ENCODE measurements at places on chromosomes 4 and X.

GRCh38 chr4:55089916-55090315, 35.5 kb downstream of the KDR start:
- no peak for DNase-seq

GRCh38 chr4:28621591-28621990, 1761.0 kb downstream of the STIM2 start:
- DNase-seq, result no peak

DNA sequence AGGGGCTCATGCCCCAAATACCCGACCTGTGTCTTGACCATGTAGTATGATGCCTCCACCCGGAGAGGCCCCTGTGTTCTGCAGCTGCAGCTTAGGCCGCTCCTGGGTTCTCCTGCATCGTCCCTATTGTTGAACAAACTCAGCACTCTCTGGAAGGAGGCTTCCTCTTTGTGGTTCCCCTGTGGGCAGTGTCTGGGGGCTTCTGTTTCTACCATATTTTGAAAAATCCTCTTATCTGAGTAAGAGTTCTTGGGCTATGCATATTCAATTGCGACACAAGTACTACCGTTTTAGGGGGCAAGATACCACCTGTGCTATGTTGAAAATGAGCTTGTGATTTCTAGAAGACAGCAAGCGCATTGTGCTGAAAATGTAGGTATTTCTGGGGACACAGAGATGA, 276.6 kb downstream of the DHRSX start:
- no peak for DNase-seq

GRCh38 chr4:136634121-136634520, 898.2 kb downstream of the PCDH18 start:
- no peak for DNase-seq

GRCh38 chr4:95215991-95216605, 332.7 kb downstream of the UNC5C start:
- DNase-seq, result no peak

DNA sequence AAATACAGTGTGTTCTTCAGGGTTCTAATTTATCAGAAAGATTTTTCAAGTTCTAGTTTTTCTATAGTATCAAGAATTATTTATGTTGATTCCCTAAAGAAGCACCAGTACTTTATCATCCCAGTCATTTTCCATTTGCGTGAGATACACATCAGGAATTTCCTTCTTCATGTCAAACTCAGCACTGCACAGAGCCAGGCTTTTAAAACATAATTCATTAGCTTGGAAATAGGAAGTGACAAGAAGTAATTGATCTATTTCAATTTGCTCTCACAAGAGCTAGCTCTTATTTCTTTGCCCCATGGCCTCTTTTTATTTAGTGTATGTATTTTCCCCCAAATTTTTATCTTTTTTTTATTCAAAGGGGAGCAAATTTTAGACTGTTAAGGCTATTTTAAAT, 13.0 kb upstream of the SLC10A4 start:
- no peak for DNase-seq

DNA sequence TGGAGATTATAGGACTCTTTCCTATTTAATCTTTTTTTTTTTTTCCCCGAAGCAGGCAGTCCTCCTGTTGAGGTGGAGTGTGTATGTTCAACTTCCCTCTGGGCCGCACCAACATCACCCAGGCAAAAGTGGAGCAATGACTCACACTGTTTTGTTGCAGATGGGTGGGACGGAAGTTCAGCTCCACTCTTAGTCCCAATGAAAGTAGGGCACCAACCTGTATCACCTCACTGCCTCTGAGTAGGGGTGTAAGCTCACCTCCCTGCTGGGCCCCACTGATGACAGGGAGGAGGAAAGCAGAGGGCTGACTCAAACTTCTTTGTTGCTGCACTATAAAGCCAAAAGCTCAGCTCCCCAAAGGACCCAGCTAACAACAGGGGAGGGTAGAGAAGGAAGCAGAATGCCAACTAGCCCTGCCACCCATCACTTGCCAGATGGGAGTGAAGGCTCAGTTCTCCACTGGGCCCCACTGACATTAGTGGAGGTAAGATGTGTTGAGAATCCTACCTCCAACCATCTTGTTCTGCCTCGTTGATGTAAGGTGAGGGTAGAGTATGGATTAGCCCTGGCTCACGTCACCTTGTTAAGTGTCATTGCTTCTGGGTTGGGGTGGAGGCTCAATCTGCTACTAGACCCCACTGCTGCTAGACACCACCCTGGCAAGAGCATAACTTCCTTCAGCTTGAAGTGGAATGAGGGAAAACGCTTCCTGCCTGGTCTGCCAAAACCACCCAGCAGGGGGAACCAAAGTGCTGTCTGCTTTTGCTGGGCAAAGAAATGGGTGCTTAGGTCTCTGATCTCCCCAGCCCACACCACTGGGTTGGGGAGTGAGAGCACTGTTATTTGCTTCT, 14.1 kb downstream of the RPS6KA3 start:
- peak; percentile 78 for DNase-seq

DNA sequence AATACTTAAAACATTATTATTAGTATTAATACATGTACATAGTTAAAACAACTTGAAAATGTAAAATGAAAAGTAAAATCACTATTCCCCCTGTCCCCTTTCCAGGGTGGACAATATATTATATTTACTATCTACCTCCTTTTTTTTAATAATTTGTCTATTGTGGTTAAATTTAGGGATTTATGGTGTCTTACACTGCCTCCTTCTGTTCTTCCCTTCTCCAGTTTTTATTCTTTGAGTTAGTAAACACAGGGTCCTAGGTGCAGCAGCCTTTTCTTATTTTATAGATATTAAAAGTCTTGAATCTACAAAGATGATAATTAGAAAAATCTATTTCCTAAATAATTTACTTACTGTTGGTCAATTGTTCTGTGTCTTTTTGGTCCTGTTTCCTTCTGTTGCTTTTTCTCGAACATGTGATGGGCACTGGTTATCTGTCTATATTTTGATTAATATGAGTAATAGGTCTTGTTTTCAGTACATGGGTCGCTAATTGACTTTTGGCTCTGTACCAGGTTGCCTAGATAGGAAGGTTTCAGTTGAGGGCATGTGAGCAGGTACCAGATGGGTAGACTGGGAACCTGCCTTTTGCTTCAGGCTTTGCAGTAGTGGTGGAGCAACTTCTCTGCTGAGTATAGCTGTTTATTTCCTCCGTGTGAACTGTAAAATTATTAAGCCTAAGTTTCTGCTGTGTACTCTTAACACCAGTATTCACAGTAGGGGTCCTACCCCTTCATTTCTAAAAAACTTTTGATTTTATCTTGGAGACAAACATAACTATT, 1.1 kb downstream of the NUDT9 start:
- no peak for DNase-seq

GRCh38 chr4:187118602-187119120, 395.0 kb upstream of the FAT1 start:
- DNase-seq, result no peak

DNA sequence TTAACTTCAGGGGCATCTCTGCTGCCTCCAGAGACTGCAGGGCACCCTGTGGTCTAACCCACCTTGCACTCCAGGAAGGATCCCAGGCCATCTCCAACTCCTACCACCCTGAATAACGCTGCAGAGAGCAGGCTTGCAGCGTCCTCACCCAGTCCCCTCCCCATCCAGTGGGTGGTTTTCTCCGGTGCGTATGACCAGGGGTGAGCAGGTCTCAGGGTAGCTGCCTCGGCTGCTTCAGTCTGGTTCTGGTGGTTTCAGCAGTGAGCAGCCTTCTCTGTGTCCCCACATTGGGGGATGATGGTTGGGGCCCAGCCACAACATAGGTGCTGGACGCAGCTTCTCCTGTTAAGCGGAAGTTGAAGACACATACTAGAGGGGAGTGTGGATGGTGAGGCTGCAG, 38.6 kb upstream of the SORCS2 start:
- no peak for DNase-seq

DNA sequence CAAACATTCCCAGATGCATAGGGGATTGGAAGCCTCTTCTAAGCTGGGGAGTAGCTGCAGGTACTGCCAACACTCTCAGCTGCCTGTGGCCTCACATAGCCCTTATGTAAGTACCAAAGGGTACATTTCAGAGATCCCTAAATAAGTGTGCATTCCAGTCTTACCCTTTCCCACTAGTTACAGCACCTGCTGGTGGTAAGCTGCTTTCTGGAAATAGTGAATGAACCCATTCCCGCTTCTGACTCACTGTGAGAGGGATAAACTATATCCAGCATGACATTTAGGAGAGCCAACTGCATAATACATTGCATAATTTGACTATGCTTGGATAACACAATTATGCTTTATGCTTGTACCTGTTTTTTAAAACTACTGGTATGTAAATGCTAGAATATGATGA, 149.0 kb downstream of the FAM13A start:
- no peak for DNase-seq

DNA sequence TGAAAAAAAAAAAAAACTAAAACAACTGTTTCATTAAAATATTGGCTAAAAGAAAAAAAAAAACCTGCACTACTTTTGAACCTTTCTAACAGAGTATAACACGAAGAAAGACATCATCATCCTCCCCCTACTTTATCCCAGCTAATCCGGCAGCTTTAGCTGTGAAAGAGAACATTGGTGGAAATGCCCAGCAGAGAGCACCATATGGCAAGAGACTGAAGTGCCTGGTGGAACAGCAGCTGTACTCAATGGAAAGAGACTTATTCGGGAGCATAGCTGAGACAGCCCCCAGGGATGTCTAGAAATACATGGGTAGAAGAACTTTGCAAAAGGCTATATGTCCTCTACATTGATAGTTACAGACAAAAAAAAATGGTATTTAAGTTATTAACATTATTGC, 30.3 kb downstream of the STPG2 start:
- DNase-seq, result no peak

- no peak for DNase-seq
Measured at GRCh38 chr4:26346203-26346620, 25.4 kb downstream of the RBPJ start.

GRCh38 chr4:99389606-99390005, 37.1 kb upstream of the ADH1C start:
- DNase-seq, result no peak

- no peak for DNase-seq
Measured at GRCh38 chr4:184355111-184355604, 119.2 kb downstream of the IRF2 start.

DNA sequence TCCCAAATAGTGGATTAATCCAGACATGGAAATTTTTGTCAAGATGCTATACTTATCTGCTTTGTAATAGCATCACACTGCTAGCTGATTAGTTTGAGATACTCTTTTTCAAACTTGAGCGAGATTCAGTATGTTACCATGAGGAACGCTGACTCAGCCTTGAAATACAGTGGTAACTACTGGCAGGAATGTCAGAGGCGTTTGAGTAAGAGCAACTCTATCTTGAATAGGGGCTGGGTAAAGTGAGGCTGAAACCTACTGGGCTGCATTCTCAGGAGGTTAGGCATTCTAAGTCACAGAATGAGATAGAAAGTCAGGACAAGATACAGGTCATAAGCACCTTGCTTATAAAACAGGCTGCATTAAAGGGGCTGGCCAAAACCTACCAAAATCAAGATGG, 2519.6 kb downstream of the ARAP2 start:
- DNase-seq, result no peak

DNA sequence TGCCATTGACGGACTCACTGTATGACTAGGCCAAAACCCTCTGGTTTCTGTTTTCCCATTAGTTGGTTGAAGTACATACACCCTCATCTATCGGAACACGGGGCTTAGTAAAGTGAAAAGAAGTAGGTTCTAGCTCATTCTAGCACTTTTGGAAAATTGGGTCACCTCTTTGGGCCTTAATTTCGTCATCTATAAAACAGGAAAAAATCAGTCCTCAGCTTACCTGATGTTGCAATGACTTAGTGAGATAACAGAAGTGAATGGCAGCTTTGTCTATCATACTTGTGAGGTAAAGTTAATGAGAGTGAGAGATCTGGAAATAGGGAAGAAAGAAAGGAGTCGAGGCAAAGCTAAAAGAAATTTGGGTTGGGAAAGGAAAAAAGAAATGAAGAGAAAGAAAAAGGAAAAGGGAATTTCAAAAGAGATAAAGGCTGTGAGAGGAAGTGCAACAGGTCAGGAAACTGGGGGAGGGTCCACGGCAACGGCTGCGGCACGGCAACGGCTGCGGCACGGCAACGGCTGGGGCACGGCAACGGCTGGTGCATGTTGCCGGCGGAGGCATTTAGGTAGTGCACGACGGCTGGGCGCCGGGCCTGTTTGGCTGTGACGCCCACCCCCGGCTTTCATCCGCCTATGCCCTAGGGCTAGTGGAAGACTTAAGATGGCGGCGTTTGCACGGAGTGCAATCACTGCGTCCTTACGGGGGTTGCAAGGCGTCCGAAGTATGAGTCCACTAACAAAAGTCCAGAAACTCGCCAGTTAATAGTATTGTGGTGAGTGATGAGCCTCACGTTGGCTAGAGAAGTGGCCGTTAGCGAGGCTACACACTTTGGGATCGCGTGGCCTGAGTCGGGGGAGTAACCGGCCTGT, 360.1 kb upstream of the ZCCHC13 start:
- peak; percentile 85 for DNase-seq

- DNase-seq, result no peak
Measured at GRCh38 chr4:148757171-148757570, 315.0 kb upstream of the NR3C2 start.

DNA sequence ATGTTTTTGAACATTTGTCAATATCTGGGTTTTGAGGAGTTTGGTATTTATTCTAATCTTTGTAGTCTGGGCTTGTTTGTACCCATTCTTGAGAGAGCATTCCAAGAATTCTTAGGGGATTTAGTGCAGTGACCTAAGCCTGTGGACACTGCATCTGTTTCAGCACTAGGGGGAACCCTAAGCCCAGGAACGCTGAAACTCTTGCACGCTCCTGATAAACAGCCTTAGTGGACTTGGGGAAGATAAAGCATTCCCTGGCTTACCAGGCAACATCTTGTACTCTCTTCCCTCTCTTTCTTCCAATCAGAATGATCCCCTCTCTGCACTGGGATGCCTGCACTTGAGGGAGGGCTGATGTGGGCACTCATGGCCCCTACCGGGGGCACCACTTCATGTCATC, 654.9 kb upstream of the HTR2C start:
- DNase-seq, result no peak

DNA sequence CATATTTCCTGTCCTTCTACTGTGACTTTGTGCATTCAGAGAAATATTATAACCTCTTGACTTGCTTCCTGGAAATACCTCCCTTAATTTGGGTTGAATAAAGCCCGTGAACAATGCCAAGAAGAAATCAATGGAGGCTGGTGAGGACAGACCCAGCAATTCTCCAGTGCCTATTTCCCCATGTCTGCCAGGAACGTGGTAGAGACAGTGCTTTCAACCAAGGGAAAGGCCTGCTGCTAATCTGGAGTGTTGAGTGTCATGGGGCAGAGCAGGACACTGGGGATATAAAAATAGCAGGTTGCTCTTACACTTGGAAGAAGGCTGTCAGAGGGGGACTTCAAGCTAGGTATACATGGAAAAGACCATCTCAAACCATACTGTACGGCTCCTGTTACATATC, 19.9 kb downstream of the TSC22D3 start:
- DNase-seq, result no peak

DNA sequence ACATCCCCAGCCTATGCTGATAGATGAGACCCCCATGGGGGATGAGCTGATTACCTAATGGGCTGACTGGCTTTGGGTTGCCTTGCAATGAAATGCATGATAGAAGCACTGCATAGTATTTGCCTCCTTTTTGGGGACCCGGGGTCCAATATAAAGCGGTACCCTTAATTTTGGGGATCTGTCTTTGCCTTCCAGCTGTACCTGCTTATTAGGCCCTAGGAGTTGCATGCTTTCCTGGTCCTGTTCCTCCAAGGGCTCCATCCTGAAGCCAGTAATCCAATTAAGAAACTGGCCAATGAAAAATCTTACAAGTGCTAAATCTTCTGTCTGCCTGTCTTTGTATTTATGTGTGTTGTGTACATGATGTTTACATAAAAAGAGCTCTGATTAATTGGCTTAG, 791.6 kb downstream of the TRIML1 start:
- DNase-seq, result peak; percentile 6

All from activated CD4-positive, alpha-beta T cell treated with anti-CD3 and anti-CD28 coated beads, Interleukin-2, amount 50 U/mL, for 48 hours (primary cell).